ENCODE measurements at places on chromosomes 7 and 10.

DNA sequence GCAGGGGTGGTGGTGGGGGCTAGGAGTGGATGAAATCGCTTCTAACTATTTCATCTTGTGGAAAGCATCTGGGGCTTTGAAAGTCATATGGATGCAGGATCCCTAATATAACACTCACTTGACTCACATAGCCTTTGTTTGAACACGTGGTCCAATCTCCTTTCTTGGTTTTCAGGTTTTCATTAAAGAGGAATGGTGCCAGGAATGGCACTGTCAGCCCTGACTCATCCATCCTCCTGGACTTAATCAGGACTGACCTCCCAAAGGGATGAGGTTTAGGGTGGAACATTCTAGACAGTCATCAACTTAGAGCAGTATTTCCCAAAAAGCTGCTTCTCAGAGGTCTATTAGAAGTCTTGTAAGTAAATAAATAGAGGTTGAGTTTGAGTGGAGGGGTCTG lies 162.0 kb upstream of the PLXNA4 start:
- DNase-seq, result no peak

DNA sequence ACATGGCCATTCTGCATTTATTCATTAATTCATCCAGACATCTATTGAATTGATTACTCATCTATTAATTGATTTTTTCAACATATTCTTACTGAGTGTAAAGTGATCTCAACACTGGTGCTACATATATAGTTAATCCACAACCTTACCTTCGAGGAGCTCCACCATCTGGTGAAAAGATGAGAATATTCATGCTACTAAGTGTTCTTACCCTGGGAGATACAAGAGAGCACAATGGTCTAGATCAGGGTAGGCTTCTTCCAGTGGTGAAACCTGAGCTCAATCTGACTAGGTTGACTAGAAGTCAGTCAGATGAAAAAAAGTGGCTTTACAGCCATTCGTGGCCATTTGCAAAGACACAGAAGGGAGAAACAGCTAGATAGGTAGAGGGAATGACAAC lies 507.4 kb downstream of the ANKRD7 start:
- no peak for DNase-seq

DNA sequence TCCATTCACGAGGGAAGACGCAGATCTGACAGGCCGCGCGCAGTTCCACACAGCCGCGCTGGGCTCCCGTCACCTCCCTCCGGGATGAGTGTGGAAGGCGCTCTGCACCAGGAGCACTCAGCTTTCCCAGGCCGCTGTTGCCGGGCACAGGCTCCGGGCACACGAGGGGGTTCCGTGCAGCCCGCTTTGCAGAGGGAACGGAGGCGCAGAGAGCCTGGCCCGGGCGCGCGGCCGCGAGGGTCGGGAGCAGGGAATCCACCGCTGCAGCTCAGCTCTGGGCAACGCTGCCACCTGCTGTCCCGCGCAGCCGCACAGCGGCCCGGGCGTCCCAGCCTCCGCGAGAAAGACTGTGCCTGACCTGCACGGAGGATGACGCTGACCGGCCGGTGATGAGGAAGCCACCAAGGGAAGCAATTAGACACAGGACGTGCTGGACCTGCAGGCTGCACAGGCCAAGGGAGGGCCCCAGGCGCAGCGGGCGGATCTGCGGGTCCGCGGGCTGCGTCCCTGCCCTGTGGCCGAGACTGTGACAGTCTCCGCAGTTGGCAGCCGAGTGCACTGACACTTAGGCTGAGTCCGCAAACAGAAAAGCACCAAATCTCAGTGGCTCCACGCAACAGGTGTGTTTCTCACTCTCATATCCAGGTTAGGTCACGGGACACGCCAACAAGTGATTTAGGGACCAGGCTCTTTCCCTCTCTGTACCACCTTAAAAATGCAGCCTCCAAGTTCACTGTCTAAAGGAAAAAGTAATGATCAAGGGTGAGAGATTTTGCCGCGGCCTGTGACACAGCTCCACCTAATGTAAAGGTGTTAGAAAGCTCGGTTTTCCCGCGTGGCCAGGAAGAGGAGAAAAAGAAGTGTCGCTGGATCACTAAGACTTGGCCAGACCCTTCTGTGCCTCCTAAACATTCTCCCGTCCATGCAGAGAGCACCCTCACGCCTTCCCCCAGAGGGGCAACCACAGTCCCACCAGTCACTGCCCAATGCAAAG lies 94.5 kb downstream of the SEC61G start:
- no peak for DNase-seq

DNA sequence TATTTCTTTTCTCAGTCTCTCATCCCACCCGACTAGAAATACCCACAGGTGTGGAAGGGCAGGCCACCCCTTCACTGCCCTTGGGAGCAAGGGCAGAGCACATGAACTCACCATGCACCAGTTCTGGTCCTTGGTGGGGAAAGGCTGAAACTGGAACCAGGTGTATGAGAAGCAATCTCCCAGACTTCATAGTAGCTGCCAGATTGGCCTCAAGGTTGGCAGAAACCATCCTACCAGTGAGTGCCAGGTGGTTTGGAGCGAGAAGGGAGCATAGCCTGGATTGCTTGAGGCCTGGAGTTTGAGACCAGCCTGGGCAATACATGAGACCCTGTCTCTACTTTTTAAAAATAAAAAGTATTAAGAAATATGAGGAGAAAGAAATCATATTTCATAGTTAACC lies 138.8 kb downstream of the LYZL1 start:
- no peak for DNase-seq

All from activated T-helper 2 cell treated with anti-CD3 and anti-CD28 coated beads, Interferon-gamma antibody, Interleukin-2, Interleukin-4, amounts not matched to agents 10 μg/mL and 5 μg/mL and 100 μg/mL, durations not matched to agents 14 hours and 24 hours and 36 hours (primary cell).